ENCODE measurements at places on chromosomes 7 and 10.
A peak's percentile ranks its signal among the peaks of the same experiment; 100 is the strongest.

GRCh38 chr10:132882069-132882951 is 60.1 kb downstream of the CFAP46 start:
- no peak for DNase-seq

- DNase-seq = peak; percentile 58
Observed at GRCh38 chr7:15720849-15721471, 34.5 kb upstream of the MEOX2 start.

DNA sequence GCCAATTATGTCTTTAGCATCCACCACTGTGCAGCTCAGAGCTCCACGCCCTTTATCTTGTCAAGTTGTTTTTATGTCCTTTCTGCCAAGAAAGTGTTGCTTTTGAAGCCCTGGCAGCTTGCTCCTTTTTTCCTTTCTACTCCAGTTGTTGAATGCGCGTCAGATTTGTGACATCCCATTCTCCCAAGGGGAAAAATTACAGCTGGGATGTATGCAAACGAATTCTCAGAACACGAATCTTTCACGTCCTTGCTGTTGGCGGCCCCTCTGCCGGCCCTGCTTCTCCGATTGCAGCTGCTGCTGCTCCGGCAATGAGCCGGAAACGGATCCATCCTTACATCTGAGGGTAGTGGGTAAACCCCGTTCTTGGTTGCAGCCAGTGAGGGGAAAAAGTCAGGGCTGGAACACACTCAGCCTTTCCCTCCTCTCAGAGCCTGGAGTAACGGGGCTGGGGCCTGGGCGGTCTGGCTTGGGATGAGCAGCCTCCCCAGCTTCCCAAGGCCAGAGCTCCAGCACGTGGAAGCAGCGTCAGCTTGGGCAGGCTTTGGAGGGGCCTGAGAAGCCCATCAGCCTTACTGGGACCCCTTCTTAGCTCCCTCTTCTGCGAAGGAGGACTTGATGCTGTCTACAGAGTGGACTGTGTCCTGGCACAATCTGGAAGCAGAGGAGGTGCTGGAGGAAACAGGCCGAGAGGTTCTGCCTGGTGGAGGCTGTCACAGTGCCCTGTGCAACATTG is 79.0 kb upstream of the CHST15 start:
- DNase-seq = no peak

- DNase-seq = no peak
Observed at GRCh38 chr10:84921701-84922100, 593.3 kb downstream of the CCSER2 start.

DNA sequence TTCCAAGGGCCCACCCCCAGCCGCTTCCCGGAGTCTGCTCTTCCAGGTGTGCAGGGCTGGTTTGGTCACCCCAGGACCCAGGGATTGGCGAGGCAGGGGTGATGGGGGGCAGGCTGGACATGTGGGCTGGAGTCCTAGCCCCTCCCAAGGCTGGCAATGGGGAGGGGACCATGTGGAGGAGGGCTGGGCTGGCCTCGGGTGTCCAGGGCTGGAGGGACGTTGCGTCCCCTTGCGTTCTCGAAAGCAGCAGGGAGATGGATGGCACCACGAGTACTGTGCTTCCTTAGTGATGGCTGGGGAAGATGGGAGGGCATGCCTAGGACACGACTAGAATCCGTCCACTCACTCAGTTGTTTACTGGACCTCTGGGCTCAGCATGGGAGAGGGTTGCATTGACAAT is 532.5 kb upstream of the FOXK1 start:
- DNase-seq = no peak

GRCh38 chr7:94145602-94146001 is 141.4 kb upstream of the BET1 start:
- no peak for DNase-seq

DNA sequence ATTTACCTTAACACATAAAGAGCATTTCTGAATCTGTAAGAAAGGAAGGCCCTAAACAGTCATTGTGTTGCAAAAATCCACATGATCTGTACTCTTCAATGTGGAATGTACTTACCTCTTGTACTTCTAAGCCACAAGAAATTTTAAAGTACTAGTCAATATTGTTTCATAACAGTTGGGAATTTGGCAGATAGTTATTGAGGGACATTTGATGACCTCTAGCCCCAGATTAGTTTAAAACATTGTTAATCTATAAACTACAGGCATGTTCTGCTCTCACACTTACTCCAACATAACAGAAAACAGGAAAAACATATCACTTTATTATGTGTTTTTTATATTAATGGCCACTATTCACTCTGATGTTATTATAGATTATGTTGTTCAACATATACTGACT is 985.7 kb upstream of the LRRTM3 start:
- no peak for DNase-seq

DNA sequence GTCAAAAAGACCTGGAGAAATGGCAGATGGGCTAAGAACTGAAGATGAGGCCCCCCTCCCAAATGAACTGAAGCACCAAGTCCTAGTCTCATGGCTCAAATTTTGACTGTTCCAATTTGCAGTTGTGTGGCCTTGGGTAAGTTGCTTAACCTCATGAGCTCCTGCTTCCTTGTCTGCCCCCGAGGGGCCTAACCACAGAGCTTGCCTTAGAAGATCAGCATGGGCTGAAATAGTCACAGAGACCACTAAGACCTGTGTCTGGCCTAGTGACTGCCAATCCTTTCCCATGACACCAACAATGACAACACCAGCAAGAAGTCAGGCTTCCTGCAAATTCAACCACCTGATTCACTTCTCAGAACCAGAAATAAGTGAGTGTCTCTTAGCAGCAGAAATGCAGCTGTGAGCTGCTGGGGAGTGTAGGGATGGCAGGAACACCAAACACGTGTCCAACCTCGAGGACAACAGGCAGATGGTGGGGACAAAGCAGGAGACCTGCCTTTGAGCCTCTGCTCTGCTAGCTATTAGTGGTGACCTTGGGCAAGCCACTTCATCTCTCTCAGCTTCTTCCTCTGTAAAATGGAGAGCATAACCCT is 23.7 kb downstream of the CRHR2 start:
- DNase-seq = no peak

DNA sequence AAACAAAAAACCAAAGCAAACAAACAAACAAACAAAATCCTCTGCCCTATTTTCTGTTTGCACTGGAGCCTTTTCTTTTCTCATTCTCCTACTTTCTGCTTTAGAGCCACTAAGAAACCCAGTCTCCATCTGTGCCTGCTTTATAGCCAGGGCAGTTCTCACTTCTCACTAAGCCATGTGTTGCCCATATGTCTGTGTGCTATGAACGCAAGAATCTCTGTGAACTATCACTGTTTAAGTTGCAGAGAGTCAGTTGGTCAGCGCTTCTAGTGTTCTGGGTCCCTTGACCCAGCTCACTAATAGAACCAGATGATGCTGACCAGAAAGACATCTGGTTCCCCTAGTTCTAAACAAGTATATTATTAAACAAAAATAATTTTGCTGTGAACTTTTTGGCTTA is 81.4 kb downstream of the FAM185A start:
- no peak for DNase-seq

GRCh38 chr7:100547872-100548271 is 8.9 kb downstream of the AGFG2 start:
- DNase-seq = peak; percentile 36

GRCh38 chr7:87628780-87629569 is 777 bp downstream of the RUNDC3B start:
- DNase-seq = peak; percentile 4

GRCh38 chr7:108311446-108312168 is 144.6 kb downstream of the NRCAM start:
- peak; percentile 48 for DNase-seq

- no peak for DNase-seq
Observed at GRCh38 chr10:131860311-131860710, 40.5 kb upstream of the PPP2R2D start.

- peak; percentile 94 for DNase-seq
Observed at GRCh38 chr10:32139223-32140073, 83.2 kb upstream of the KIF5B start.

DNA sequence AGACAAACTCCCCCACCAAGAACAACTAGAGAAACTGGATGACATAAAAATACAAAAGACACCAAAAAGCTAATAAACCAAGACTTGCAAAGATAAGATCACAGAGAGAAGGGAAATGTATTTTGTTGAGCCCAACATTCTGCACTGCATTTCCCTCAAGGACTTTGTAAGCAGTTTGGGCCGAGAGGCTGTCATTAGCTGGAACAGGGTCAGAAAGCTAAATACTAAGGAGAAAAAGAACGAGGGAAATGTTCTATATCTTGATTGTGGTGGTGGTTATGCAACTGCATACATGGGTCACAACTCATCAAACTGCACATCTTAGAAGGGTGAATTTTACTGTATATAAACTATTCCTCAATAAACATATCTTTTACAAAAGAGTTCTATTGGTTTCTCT is 315.0 kb downstream of the IPMK start:
- DNase-seq = no peak

DNA sequence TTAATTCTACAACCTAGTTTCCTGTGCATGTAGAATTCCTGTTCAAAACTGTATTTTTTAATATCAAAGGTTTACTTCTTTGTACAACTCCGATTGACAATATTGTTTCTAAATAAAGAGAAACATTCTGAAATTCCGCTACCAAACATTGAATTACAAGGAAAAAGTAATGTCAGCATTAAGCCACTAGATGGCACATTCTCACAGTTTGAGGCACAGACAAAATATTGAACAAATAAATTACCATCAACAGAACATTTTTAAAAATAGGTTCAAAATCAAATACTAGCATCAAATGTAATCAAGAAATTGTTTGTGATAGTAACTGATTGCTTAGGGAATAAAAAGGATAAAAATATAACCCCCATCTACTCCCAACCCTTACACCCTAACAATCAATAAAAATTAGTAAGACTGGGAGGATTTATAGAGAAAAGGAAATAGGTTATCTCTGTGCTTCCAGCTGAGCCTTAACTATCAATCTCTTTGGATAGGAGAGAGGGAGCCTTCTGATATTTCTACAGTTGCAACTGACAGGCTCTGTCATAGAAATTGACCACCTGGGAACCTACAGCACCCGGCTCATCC is 86.6 kb upstream of the C7orf33 start:
- peak; percentile 73 for DNase-seq

DNA sequence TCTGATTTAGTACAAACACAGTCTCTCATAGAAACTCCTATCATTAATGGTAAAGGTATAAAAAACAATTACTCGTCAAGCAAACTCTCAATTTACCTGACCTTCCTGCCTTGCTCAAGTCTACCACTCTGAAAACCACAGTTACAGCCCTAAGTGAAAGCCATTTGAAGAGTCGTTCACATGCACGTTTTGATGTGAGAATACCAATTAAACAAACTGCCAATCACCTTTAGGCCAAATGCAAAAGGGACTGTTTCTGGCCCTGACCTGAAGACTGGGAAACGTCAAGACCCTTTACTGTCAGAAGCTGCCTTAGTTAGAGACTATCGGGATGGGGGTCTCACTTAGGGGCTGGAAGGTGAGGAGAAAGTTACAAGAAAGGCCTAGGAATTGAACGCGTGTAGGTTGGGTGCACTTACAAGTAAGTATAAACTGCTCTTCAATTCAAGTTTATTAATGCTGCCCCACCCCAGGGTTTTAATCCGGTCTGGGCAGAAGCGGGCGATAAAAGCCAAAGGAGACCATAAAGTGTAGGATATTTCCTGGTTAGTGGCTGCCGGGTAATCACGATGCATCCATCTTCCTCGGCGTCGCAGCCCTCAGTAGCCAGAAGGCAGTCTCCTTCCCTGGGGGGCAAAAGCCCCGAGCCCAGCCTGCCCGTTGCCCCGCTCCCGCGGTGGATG is 935 bp downstream of the TM9SF3 start:
- no peak for DNase-seq
